ENCODE measurements at places on chromosomes 11 and 22.

DNA sequence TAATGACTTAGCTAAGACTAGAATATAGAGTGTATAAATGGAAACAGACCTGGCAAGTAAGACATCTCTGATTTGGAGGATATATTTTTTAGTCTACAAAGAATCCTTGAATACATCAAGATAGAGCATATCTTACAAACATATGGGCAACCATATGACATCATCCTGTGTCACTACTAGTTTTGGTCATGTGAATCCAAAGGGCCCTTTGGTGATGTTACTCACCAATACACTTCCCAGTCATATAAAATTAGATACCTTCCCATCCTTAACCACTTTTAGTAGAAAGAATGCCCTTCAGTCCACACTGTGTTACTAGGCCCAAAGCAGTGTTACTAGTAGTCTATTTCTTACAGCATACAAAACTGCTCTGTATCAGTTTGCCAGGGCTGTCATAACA lies 31.6 kb downstream of the GRIA4 start:
- no peak for DNase-seq

- DNase-seq = no peak
These were observed 891 bp downstream of the SAMM50 start for GRCh38 chr22:43955883-43956782.

- DNase-seq = no peak
These were observed 990.2 kb downstream of the BRD1 start for GRCh38 chr22:48837341-48837935.

- DNase-seq = no peak
These were observed 172.3 kb downstream of the AASDHPPT start for GRCh38 chr11:106249617-106250239.

DNA sequence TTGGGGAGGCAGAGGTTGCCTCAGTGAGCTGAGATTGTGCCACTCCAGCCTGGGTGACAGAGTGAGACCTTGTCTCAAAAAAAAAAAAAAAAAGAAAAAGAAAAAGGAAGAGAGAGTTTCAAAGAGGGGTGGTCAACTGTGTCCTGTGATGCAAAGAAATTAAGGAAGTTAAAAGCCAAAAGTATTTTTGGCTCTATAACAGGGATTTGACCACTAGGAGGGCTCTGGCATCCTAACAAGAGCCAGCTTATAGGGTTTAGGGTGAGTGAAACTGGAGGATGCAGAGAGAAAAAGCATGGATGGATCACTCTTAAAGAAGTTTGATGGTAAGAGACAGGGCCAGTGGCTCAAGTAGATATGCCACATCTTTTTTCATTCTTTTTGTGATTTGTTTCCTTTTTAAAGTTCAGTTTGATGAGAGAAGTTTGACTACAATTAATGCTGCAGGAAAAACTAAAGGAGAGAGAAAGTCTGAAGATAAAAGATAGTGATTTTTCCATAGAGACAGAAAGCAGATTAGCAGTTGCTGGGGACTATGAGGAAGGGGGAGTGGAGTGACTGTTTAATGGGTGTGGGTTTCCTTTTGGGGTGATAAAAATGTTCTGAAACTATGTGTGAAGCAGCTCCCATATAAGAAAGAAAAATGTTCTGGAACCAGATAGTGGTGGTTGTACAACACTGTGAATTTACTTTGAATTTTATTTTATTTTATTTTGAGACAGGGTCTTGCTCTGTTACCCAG lies 11.1 kb upstream of the MICAL2 start:
- DNase-seq = no peak

- DNase-seq = no peak
These were observed 27.2 kb downstream of the RPL27A start for GRCh38 chr11:8709777-8710176.

DNA sequence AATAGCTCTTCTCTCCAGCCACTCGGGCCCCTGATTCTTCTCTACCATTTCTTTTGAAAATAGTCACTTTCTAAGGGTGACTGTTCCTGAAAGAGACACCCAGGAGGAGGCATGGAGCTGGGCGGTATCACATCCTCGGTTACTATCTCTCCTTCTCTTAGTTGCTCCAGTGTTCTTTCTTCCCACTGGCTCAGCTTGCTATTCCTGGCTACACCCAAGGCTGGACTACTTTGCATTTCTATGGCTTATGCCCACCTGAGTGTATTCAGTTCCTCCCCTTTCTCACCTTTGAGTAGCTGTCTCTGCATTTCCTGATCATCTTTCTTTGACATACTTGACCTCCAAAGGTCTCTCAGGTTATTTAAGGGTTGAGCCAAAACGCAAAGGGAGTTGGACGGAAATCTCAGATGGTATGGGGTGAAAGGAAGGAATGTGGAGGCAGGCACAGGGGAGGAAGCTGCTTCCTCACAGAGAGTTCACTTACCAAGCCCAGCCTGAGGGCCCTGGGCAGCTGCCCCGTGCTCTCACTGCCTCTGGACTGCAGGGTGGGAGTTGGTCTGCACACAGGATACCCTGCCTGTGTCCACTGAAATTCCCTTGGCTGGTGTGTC lies 155.7 kb downstream of the SNX19 start:
- DNase-seq = no peak

- DNase-seq = no peak
These were observed 16.6 kb downstream of the POLA2 start for GRCh38 chr11:65278356-65278755.

- DNase-seq = no peak
These were observed 599 bp downstream of the NPTXR start for GRCh38 chr22:38843201-38843656.

- DNase-seq = no peak
These were observed 11.6 kb downstream of the ASCL2 start for GRCh38 chr11:2258501-2259465.

- no peak for DNase-seq
These were observed 82.7 kb downstream of the RASSF10 start for GRCh38 chr11:13091804-13092203.

- DNase-seq = no peak
These were observed 3.1 kb downstream of the HDHD5 start for GRCh38 chr22:17155941-17156340.

DNA sequence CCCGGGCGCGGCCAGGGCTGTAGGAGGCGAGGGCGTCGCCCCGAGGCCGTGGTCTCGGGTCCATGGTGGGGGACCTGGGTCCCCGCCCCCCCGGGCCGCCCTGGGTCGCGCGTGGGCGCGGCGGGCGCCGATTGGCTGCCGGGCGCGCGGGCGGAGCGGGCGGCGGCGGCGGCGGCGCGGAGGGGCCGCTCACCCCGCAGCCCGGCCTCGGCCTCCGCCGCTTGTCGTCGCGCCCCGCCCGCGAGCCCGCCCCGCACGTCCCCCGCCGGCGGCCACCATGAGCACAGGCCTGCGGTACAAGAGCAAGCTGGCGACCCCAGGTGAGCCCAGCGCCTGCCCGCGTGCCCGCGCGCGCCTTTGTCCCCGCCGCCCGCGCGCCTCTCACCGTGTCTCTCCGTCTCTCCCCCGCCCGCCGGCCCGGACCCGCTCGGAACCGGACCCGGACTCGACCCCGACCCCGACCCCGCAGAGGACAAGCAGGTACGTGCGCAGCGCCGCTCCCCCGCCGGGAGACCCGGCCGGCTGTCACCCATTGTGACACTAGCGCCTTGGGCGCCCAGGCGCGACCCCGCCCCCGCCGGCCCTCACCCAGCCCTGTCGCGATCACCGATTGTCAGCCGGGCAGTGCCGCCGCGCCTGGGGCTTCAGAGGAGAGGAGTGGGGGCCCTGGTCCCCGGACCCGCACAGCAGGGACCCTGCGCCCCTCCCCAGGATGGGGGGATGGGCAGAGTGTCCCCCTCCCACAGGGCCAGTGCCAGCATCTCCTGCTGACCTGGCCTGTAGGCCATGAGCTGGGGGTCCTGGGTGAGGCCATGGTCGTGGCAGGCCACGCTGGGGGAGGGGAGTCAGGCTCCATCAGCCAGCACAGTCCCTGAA lies at the start of gene SEPTIN5:
TSS of gene SEPTIN5 (plus strand) at position 192 of the 876 bp plus-strand sequence. CDS start at position 278, 86 bp downstream.
- DNase-seq = no peak

DNA sequence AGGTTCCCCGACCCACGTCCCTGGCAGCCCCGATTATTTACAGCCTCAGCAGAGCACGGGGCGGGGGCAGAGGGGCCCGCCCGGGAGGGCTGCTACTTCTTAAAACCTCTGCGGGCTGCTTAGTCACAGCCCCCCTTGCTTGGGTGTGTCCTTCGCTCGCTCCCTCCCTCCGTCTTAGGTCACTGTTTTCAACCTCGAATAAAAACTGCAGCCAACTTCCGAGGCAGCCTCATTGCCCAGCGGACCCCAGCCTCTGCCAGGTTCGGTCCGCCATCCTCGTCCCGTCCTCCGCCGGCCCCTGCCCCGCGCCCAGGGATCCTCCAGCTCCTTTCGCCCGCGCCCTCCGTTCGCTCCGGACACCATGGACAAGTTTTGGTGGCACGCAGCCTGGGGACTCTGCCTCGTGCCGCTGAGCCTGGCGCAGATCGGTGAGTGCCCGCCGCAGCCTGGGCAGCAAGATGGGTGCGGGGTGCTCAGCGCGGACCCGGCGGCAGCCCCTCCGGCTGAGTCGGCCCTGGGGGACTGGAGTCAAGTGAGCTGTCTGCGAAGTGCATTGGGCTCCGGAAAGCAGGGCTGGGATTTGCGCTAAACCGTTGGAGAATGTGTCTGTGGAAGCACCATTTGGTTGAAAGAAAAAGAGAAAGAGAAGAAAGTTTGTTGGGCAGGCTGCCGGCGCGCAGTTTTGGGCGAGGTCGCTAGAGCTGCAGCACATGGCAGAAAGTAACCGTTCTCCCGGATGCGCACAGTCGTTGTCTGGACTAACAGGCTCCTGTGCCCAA lies at the start of gene CD44:
TSS of gene CD44 (plus strand) at position 229 of the 779 bp plus-strand sequence. CDS start at position 362, 133 bp downstream.
- DNase-seq = no peak

- DNase-seq = no peak
These were observed 3.9 kb upstream of the AMBRA1 start for GRCh38 chr11:46597609-46598219.

DNA sequence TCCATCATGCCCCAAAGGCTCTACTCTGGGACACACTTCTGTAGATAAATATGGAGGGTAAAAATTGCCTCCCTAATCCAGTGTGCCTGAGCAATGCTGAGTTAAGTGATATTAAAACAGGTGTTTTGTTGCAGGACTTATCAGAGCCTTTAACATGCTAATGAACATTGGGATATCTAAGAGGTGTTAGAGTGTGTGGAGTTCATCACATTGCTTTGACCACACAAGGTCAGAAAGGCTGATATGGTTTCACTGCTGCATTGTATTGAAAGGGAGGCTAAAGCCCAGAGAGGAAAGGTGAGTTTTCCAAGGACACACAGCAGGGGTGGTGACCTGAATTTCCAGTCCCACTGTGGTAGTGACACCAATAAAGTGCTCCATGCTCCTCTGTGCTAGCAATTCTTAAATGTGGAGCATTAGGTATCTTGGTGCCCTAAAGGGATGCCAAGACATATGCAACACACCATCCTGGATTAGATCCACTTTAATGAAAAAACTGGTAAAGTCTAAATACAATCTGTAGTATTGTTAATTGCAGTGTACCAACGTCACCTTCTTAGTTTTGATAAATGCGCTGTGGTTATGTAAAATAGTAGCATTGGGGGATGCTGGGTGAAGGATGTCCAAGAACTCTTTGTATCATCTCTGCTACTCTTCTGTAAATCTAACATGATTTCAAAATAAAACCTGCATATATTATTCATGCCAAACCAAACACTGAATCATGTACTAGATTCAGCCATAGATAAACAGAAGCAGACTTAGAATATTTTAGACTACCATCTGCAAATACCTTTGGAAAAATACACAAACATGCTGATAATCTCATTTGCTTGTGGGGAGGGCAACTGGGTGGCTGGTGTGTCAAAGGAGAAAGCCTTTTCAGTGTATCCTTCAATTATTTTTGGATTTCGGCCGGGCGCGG lies 45.8 kb downstream of the MIAT start:
- DNase-seq = no peak

DNA sequence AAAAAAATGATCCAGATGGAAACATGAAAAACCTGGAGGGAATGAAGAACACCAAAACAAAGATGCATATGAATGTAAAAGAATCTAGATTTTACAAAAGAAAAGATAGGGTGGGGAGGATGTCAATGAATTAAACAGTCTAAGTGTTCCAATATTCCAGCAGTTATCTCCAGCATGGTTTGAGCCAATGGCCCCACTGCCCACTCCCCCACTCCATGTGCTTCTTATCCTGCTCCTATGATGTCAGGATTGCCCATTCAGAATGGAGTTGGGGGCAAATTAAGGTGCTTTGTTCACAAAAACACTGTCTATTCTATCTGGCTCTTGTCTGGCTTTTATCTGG lies 1.2 kb upstream of the OR52K1 start:
- no peak for DNase-seq

DNA sequence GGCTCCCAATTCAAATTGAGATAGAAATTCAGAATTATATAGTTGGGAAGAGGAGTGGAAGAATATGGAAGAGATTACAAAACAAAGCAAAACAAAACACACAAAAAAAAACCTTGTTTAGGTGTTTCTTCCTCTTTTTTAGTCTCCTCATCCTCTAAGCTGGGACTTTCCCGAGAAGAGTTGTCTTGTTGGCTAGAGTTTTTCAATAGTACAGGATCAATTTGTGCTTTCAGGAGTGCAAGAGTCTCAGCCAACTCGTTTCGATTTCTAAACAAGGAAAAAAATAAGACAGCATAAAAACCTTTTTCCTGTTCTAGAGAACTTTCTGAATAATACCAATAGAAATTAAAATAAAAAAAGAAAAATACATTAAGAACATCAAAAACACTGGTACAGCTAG lies 87.8 kb upstream of the CLNS1A start:
- no peak for DNase-seq

- no peak for DNase-seq
These were observed 11.7 kb upstream of the TMEM191C start for GRCh38 chr22:21455334-21456089.

- no peak for DNase-seq
These were observed 8.0 kb downstream of the MYH9 start for GRCh38 chr22:36379593-36380361.

DNA sequence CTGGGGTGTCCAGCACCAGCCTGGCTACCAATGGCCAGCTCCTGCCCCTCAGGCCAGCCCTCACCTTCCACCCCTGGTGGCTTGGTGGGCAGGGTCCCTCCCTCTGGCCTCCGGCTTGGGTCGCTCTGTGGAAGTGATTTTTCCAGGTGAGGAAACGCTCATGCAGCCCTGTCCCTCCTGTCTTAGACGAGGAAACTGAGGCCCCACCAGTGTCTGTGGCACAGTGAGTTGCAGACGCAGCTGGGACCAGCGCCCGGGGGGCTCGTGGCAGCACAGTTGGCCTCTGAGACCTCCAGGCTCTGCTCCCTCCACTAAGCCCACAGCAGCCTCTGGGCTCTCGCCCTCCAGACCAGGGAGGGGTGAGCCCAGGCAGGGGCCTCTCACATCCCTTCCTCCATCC lies 6.2 kb downstream of the B3GAT1 start:
- no peak for DNase-seq

DNA sequence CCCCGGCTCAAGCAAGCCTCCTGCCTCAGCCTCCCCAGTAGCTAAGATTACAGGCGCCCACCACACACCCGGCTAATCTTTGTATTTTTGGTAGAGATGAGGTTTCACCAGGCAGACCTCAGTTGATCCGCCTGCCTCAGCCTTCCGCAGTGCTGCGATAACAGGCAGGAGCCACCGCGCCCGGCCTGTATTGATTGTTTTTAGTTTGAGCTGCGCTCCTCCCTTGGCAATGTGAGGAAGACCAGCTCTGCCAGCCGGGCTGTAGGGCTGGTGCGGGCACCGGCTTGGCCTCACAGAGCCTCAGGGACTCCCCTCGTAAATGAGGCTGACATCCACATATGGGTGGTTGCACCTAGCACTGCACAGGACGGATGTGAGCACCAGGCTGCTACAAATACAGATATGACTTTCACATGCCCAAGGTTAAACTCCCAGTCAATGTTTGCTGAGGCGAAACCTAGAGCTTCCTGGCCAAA lies 7.5 kb upstream of the SLC2A11 start:
- no peak for DNase-seq
